ENCODE measurements at places on chromosomes 13 and 19. TPM values are rescaled to one million over a fixed set of nuclear protein-coding genes. Genes with fewer than 3 reads are reported as not detected.

Gene F7
- 0.31 TPM for total RNA-seq

Gene FLT1
- 0.51 TPM for total RNA-seq

Gene SPIB
- 0.42 TPM for total RNA-seq

Gene PSG3
- total RNA-seq = not detected

Gene CILP2
- total RNA-seq = 0.14 TPM

Gene CLC
- total RNA-seq = not detected

Gene ZNF554
- total RNA-seq = 5.0 TPM

Gene KEAP1
- 82.7 TPM for total RNA-seq

Gene FXYD1
- total RNA-seq = not detected

Gene C1QTNF9
- not detected for total RNA-seq

Gene TEX101
- not detected for total RNA-seq

Gene FUT3
- not detected for total RNA-seq

Gene TEAD2
- not detected for total RNA-seq

Gene MATK
- total RNA-seq = 29.4 TPM

Gene SPACA6
- 4.8 TPM for total RNA-seq

Gene NBEA
- 0.60 TPM for total RNA-seq

Gene XRCC1
- 40.0 TPM for total RNA-seq

Gene STOML3
- not detected for total RNA-seq

Gene CPT1C
- total RNA-seq = 4.1 TPM

Gene ZNF791
- 42.7 TPM for total RNA-seq

Gene FLT3LG
- total RNA-seq = 282 TPM

Gene ZNF382
- total RNA-seq = 15.6 TPM

Gene NLRP9
- not detected for total RNA-seq

Gene LRCH1
- 18.9 TPM for total RNA-seq

Gene KIR3DL2
- total RNA-seq = 0.23 TPM

Gene PRODH2
- not detected for total RNA-seq

Gene KCNRG
- 0.77 TPM for total RNA-seq

Gene S1PR4
- total RNA-seq = 133 TPM

Gene C5AR1
- total RNA-seq = 4.6 TPM

Gene C19orf67
- not detected for total RNA-seq

Gene GSX1
- total RNA-seq = not detected

Gene CEACAM20
- not detected for total RNA-seq

Gene CEACAM1
- total RNA-seq = 38.3 TPM

Gene MBD3L3
- not detected for total RNA-seq

Gene IGSF23
- not detected for total RNA-seq

Gene FAM124A
- 0.17 TPM for total RNA-seq

Gene SLITRK6
- total RNA-seq = not detected

Gene ACP5
- 32.0 TPM for total RNA-seq

Gene FCGBP
- total RNA-seq = 13.1 TPM

Gene PSG6
- total RNA-seq = not detected

Gene EDDM13
- total RNA-seq = 1.2 TPM

Data from activated naive CD8-positive, alpha-beta T cell treated with anti-CD3 and anti-CD28 coated beads, Interleukin-2, amount 10 ng/mL, durations not matched to agents 7 days and 5 days (primary cell).